ENCODE measurements at places on chromosomes 6 and 20.

DNA sequence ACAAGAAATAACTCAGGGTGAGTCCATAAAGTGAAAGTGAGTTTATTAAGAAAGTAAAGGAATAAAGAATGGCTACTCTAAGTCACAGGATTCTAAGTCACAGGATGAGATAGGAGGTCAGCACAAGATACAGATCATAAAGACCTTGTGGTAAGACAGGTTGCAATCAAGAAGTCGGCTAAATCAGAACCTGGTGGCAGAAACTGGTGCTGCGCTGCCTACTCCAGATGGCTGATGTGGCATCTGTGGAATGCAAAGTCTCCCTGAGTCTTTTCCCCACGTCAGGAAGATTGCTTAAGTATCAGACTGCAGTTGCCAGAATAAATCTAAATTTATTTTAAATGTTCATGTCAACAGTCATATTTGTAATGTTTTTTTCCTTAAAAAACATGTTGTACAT is 10.7 kb upstream of the KCNK15 start:
- DNase-seq = no peak

GRCh38 chr6:134735461-134735860 is 214.4 kb downstream of the ALDH8A1 start:
- no peak for DNase-seq

DNA sequence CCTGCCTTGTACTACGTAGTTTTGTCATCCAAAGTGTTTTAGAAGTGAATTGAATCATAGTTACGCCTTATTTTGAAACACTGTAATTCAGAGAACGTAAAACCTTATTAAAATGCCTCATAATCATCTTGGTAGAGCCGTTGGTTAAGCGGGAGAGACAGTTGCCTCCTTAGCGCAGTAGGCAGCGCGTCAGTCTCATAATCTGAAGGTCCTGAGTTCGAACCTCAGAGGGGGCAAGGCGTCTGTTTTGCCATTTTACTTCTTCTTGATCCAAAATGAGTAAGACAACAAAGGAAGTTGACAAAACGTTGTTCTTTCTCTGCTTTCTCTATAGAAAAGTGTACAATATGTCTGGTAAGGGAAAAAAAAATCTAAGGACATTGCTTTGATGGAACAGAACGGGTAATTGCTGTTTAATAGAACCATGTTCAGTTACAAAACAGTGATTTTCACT is 20.7 kb upstream of the TRIM27 start:
- no peak for DNase-seq

- no peak for DNase-seq
Observed at GRCh38 chr6:125598422-125598821, 151.0 kb upstream of the HEY2 start.

DNA sequence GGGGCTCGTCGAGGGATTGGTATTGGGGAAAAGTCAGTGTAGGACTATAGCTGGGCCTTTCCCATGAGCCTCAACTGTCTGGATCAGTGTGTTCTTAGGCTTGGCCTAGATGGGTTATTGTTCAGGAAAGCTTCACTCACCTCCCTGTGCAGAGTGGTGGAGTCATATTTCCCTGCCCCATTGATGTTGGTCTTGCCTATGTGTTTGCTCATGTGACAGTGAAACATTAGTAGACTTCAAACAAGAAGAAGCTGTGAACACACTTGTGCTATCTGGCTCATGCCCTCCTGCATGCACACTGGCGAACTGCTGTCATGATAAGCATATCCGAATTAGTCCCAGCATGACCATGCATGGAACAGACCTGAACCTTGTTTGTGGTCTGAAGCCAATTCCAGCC is 171.1 kb downstream of the DHX35 start:
- no peak for DNase-seq

- no peak for DNase-seq
Observed at GRCh38 chr6:46254331-46254730, 83.6 kb upstream of the ENPP5 start.

GRCh38 chr20:4973330-4974097 is 27.8 kb downstream of the SLC23A2 start:
- no peak for DNase-seq
